ENCODE measurements at places on chromosomes 5 and 9.

- no peak for DNase-seq
Observed at GRCh38 chr9:136771907-136772415, 7.6 kb upstream of the LCN15 start.

- DNase-seq = peak; percentile 80
Observed at GRCh38 chr9:35538361-35539234, 48.7 kb downstream of the RUSC2 start.

GRCh38 chr5:88438006-88438405, 169.4 kb upstream of the TMEM161B start:
- DNase-seq = no peak

DNA sequence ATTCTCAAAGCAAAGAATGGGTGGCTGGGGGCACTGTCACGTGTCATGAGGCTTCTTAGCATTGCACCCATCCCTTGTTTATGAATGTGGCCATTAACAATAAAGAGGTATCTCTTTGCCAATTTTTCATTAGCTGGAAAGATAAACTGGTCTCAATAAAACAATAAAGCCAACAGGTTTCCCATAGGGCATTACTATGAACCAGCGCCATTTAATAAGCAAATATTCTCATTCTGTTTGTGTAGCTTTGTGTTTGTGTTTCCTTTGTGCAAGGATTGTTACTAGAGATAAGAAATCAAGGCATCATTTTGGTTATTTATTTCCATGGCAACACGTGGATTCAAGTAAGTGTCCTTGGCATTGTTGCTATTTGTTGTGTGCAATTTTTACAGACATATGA, 37.6 kb upstream of the CAST start:
- DNase-seq = no peak

- no peak for DNase-seq
Observed at GRCh38 chr5:107538331-107538730, 132.4 kb downstream of the EFNA5 start.

- peak; percentile 15 for DNase-seq
Observed at GRCh38 chr9:89477811-89478630, 19.9 kb downstream of the SEMA4D start.

- no peak for DNase-seq
Observed at GRCh38 chr5:158389786-158390185, 530.8 kb upstream of the CLINT1 start.

DNA sequence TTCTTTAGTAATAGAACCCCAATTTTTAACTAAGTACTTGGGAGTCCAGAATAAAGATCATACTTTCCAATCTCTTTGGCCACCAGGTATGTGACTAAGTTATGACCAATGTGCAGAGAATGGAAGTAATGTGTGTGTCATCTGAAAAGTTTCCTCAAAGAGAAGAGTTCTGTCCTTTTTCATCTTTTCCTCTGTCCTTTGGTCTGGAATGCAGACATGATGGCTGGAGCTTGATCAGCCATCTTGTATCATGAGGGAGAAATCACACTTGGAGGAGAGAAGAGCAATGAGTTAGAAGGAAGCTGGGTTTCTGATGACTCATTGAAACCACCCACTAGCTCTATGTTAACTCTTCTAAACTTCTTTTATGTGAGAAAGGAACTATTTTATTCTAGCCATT, 5.5 kb upstream of the CPEB4 start:
- no peak for DNase-seq

DNA sequence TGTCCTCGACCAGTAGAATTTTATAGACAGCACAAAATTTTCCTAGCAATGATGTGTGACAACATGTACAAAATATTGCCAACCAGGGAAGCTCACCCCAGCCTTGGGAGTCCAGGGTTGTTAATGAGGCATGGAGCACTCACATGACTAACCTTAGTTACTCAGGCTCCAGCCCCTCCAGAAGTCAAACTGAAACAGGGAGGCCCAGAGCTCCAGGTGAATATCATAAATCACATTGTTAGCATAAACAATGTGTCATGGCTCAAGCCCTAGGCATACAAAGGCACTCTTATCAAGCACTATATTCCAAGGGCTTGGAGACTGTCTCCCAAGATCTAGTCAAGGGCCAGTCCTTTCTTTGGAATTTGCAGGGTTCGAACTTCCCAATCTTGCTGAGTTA, 44.4 kb downstream of the TNFAIP8 start:
- DNase-seq = no peak

- DNase-seq = no peak
Observed at GRCh38 chr5:15571618-15572017, 71.6 kb downstream of the FBXL7 start.

GRCh38 chr5:138454121-138454520, 11.2 kb upstream of the EGR1 start:
- no peak for DNase-seq

DNA sequence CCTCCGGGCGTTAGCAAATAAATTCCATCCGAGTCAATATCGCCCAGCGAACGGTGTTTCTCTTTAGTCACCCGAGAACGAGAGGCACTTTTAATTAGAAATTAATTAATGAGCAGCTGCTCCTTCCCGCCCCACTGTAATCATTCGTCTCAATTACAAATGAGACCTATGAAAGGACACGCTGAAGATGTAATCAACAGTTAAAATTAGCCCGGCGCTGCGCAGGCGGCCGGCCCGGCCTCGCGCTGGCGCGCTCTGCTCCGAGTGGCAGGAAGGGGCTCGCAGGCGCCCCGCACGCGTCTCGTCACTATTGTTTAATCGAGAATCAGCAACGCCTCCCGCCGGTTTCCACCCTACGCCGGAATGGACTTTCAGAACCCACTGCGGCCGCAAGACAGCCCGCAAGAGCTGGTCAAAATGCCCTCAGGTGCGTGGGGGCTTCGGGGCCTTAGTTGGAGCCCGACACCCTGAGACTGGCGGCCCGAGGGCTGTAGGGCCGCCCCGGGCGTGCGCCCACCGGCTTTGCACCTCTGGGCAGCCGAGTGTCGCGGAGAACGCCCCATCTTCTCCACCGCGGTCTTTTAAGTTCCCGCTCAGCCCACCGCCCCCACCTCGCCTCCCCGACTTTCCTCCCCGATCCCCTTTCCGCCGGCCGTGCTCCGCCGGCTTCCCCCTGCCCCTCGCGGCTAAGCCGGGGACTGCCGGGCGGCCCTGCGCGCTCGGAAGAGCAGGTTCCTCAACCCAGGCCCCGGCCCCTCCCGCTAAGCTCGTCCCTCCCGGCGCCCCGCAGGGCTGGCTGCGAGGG, 597 bp upstream of the IRX4 start:
- no peak for DNase-seq

DNA sequence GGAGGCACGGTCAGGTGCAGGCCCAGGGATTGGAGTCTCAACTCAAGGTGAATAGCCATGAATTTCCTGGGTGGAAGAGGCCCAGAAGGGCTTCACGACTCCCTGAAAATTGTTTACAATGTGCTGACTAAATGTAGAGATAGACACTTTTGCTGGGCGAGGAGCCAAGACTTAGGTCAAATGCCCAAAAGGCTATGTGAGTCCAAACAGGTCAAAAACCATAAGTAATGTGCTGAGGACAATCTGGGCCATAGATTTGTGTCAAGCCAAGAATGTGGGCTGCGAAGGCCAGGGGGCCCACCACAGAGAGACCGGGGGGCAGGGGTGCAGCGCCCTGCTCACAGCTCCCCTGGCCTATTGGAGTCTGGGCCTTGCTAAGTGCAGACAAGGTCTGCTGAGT, 197.8 kb downstream of the HSPA4 start:
- DNase-seq = no peak

DNA sequence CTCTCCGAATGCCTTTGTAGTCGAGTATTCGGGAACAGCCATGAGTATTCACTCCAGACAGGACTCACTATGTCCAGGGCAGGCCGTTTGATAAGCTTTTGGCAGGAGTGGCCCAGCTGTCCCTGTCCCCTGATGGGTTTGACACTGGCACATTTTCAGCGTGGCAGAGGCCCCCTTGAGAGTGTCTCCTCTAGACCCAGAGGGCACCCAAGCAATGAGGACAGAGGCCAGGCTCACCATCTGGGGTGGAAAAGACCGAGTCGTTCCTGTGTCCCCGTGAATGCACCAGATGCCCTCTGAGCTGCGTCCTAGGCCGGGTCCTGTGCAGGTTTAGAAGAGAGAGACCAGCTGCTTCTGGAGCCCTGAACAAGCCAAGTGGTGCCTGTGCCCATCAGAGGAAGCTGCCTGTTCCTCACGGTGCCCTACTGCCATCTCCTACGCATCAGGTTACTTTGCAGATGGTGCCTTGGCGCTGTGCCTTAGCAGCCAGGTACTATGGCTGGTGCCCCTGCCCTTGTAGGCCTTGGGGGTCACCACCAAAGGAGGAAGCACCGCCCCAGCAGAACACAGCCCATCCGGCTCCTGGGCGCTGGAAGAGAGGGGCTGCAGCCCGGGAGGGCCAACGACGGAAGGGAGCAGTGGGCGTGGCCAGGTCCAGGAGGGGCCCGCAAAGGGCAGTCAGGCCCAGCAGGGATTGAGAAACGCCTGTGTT, 42.4 kb downstream of the LRSAM1 start:
- no peak for DNase-seq

DNA sequence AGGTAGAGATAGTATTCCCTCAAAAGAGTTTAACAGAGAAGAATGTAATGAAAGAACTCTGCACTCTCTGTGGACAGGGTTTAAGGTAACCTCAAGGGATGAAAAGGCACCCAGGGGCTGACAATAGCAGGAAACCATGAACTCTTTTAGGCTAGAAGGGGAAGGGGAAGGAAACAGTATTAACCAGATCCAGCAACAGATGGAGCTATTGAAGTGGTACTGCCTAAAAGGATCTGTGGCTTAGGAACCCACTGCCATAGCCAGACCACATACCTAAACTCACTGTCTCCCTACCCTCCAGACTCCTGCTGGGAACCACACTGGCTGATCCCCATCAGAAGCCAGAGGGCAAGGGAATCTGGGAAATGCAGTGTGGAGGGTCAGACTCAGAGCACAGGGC, 35.5 kb downstream of the PLGRKT start:
- DNase-seq = no peak

GRCh38 chr5:19902316-19902934, 85.6 kb downstream of the CDH18 start:
- no peak for DNase-seq

GRCh38 chr5:94425396-94425795, 193.0 kb downstream of the KIAA0825 start:
- DNase-seq = no peak

- DNase-seq = no peak
Observed at GRCh38 chr5:81230416-81230815, 2.7 kb upstream of the CKMT2 start.

DNA sequence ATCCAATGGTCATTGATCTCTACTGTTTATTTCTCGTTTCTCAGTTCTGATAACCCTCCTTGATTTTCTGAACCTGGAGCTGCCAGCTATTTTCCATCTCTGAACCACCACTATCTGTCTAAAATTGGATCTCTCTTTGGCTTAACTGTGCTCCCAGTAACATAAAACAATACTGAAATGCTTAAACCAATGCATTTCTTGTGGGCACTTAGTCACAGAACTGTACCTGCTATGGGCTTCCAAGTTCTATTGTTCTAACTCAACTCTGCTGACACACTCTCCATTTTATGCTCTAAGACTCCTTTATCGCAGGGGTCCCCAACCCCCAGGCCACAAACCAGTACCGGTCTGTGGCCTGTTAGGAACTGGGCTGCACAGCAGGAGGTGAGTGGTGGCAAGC, 120.6 kb downstream of the LHFPL2 start:
- no peak for DNase-seq

DNA sequence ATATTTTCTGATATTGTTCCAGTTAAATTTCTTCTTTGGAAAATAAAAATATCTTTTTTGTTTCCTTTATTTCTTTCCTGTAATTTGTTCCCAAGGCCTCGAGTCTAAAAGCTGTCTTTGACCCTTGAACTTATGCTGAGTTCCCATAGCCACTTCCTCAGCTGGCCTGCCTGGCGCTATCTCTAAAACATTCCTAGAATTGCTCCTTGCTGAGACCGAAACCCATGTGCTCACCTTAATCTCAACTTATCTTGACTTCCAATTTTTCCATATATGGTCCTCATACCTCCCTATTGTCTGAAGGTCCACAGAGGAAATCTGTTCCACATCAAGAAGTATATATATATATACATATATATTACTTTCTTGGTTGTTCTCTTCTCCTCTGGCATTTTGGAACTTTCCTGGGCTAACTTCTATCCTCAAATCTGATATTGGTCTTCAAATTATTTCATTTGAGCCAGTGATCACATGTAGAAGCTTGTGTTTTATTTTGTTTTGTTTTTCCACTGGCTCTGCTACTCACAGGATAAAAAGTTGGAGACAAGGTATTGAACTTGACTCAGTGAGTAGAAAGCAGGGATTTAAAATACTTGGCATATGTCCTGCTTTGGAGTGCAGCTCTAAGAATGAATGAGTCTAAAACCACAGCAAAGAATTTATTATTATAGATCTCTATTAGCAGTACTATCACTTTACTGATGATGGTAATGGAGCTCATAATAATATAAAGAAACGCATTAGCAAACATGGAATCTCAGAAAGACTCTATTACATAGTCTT, 45.2 kb downstream of the ENC1 start:
- DNase-seq = peak; percentile 23

GRCh38 chr5:112594095-112594850, 143.4 kb upstream of the APC start:
- DNase-seq = no peak

GRCh38 chr5:68047035-68047434, 168.5 kb upstream of the PIK3R1 start:
- peak; percentile 80 for DNase-seq

- no peak for DNase-seq
Observed at GRCh38 chr5:157233515-157233914, 32.4 kb upstream of the CYFIP2 start.

GRCh38 chr9:98995971-98996504, 52.3 kb downstream of the COL15A1 start:
- DNase-seq = no peak

DNA sequence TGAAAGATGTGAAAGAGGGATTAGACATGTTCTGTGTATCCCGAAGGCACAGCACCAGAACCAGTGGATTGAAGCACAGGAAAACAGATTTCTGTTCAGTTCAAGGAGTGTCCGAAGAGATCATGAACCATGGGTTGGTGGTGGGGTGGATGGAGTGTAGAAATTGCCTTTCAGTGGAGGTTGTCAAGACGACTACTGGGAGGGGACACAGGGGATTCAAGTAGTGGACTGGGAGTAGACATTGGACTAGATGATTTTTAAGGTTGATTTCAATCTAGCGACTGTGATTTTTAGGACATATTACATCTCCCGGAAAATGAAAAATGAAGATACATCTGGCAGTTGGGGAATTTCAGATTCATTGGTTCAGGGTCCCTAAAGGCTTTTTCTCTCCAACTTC, 35.9 kb upstream of the TNFAIP8 start:
- no peak for DNase-seq

- DNase-seq = no peak
Observed at GRCh38 chr9:137638680-137639079, 19.9 kb downstream of the EHMT1 start.

- no peak for DNase-seq
Observed at GRCh38 chr5:79436821-79437220, 77.1 kb downstream of the HOMER1 start.

DNA sequence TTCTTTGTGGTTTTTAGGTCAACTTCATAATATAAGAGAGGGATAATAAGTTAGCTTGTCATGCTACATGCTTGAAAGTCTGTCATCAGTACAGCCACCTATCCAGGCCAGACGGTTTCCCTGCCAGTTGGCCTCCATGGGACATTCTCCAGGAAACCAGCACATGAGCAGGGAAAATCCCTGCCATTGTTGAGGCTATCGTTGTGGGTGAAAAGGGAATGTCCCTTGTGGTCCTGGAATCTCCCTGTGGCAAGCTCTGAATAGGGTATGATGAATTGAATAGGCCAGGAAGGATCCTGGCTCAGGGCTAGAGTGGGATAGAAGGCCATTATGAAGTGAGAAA, 12.3 kb downstream of the F2RL1 start:
- no peak for DNase-seq
